ENCODE measurements at places on chromosomes 7 and 10.

- peak; percentile 66 for DNase-seq
These were observed 17.6 kb downstream of the DNAJB12 start for GRCh38 chr10:72337039-72337629.

- DNase-seq: no peak
These were observed 78.4 kb downstream of the PDE1C start for GRCh38 chr7:31991846-31992245.

DNA sequence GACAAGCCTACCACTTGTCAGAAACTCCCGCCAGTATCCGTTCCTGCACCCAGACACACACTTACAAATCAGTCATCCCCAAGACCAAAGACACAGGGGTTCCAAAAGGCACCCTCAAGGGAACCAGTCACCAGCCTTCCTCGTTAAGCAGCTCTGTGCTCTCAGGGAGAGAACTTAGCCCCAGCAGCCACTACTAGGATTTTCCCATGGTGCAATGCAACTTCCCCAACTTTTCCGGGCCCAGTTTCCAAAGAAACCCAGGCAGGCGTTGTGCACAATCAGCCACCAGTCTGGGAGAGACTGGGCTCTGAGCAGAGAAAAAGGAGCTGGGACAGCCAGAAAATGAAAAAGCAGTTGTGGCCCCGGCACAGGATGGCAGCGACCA, 1.2 kb downstream of the DLG5 start:
- DNase-seq: no peak

DNA sequence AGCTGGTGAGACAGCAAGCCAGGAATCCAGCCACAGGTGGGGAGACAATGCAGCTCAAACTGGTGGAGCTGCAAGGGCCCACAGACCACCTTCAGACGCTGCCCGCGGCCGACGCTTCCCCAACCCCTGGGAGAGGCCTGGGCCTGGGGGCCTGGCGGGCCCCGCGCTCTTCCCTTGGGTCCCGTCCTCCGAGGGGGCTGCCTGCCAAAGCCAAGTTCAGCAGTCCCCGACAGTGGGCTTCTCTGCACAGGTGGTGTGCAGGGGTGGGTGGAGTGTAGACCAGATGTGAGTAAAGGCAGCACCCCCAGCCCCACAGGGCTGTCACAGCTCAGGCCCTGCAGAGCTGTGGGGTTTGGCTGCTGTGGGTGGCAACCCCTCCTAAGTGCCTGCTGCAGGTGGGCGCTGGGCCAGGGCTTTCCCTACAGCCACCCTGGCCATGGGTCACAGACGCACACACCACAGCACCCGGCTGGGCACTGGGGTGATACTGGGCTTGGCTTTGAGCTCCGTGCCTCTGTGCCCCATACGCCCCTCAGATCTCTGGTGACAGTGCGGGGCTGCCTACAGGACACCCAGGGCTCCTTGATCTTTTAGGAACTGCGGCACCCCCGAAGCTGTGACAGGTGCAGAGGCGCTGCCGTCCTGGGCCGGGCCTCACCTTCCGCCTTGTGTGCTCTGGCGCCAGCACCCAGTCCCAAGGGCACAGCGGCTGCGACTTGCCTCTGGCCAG, 20.5 kb downstream of the BNIP3 start:
- DNase-seq: no peak

GRCh38 chr10:78464856-78465267, 431.2 kb downstream of the RPS24 start:
- no peak for DNase-seq

DNA sequence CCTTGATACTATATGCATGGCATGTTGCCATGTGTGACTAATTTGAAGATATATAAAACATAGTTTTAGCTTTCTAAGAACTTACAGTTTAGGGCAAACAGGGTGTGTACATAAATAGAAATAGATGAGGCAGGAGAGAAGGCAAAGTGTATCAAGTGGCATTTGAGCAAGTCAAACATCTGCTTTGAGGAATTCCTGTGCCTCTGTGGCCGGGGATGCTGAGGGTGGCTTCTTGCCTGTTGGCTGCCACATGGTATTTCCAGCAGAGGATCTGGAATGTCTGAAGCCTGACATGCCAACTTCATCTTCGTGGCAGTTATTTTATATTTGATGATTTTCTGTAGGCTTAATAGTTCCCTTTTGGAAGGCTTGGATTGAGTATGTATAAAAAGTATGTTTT, 6.0 kb downstream of the SSBP1 start:
- no peak for DNase-seq

DNA sequence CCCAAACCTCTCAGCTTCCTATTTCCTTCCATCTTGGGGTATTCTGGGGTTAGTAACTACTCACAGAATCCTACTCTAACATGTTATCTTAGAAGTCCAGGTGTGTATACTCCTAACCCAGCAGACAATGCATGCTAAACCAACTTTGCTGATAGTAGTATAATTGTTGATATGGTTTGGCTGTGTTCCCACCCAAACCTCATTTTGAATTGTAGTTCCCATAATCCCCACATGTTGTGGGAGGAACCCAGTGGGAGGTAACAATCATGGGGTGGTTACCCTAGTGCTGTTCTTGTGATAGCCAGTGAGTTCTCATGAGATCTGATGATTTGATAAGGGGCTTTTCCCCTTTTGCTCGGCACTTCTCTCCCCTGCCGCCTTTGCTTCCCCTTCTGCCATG, 135.1 kb downstream of the CHRM2 start:
- DNase-seq: no peak

- DNase-seq: no peak
These were observed 62.1 kb upstream of the EFCAB10 start for GRCh38 chr7:105643384-105643783.

- no peak for DNase-seq
These were observed 45.2 kb downstream of the VPS41 start for GRCh38 chr7:38863601-38864291.

DNA sequence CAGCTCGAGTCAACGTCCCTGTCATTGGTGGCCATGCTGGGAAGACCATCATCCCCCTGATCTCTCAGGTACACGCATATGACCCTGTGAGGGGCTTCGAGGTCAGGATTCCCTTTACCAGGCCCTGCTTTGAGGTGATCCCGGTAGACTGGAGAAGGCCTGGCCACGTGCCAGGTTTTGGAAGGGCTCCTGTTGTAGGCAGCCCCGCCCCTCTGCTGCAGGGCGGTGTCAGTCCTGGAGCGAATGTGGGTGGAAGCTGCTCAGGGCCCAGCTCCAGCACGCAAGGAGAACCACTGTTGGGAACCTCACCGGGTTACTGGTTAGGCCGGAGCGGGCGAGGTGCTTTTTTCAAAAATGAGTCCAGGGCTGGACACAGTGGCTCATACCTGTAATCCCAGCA, 15.6 kb downstream of the MDH2 start:
- DNase-seq: no peak

- no peak for DNase-seq
These were observed 422.3 kb downstream of the DGKB start for GRCh38 chr7:14480281-14480680.

DNA sequence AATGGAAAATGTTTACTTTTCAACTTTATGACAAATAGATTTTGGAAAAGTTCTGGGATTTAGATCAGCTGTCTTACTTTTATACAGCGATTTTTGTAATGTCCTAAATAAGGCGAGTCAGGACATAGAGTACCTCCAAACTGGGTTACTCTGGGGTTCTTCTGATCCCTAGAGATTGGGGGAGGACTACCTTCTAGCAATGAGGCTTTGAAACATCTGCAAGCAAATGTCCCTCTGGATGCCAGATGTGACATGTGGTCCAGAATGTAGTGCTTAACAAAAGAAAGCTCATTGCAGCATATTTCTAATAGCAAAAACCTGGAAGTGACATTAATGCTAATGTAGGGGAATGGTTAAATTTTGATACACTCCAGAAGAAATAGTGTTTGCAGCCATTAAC, 36.1 kb downstream of the ABRAXAS2 start:
- no peak for DNase-seq

DNA sequence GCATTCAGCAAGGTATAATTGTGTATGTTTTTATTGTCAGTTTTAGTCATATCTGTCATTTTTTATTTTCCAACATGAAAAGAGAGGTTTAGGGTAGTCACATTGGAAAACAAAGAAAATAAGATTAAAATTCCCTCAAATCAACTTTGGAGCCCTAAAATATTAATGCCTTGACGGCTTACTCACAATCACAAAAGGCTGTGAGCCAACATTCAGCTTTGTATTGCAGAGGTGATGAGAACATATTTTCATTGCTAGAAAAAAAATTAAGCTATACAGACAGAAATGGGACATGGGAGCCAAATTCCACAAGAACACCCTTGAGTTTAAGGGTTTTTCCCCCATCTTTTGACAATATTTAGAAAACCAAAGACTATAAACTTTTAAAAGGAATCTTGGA, 30.2 kb downstream of the CALD1 start:
- no peak for DNase-seq

DNA sequence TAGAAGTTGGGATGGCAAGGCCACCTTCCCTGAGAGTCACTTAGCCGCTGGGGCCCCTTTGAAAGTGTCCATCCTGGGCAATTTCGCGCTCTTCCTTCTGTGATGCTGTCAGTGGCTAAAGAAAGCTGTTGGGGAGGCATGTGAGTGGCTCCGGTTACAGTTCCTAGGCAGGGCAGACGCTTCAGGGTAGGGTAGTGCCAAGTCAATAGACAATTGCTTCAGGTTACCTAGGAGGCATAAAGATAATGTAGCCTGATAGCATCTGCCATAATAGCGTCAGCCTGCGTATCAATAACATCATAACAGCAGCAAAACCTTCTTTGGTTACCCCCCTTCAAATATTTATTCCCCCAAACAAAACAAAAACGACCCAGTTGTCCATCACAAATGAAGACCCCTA, at the start of gene FAM107B:
TSS of gene FAM107B (minus strand) at position 101 of the 400 bp plus-strand sequence. CDS start 234 bp downstream, outside the sequence.
- no peak for DNase-seq

- no peak for DNase-seq
These were observed 65.5 kb upstream of the SH2B2 start for GRCh38 chr7:102220960-102221800.

- no peak for DNase-seq
These were observed 25.3 kb downstream of the IKZF1 start for GRCh38 chr7:50329775-50330174.

DNA sequence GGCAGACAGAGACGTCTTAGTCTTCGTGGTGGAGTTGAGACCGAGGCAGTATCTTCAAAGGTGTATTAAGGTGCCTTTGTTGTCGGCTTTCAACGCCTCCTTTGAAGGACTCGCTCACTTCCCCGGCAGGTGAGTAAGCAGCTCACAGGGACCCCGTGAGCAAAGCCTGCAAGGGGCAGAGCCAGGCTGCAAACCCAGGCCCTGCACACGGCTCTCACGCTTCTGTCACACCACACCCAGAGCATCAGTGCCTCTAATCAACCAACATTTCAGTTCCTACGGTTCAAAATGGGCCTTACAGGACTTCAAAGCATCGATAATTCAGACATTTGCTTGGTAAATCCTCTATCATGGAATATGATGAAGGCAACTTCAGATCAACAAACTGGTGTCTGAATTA, 64.8 kb upstream of the INSIG1 start:
- no peak for DNase-seq

GRCh38 chr7:137069249-137069963, 201.0 kb downstream of the CHRM2 start:
- no peak for DNase-seq

DNA sequence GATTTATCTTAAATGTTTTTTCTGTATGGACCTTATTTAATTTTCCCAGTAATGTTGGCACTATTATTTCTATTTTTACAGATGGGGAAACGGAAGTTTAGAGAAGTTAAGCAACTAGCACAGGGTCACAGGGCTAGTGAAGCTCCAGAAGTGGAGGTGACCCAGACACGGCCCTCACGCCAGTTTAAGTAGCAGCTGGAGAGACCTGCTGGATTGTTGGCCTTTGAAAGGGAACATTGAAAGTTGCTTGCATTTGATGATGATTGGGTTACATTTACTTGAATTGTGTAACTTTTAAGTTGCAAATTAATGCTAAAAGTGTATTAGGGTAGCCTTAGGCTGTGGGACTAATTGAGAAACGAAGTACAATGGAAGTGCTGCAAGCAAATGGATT, 25.6 kb downstream of the CDK14 start:
- DNase-seq: no peak

DNA sequence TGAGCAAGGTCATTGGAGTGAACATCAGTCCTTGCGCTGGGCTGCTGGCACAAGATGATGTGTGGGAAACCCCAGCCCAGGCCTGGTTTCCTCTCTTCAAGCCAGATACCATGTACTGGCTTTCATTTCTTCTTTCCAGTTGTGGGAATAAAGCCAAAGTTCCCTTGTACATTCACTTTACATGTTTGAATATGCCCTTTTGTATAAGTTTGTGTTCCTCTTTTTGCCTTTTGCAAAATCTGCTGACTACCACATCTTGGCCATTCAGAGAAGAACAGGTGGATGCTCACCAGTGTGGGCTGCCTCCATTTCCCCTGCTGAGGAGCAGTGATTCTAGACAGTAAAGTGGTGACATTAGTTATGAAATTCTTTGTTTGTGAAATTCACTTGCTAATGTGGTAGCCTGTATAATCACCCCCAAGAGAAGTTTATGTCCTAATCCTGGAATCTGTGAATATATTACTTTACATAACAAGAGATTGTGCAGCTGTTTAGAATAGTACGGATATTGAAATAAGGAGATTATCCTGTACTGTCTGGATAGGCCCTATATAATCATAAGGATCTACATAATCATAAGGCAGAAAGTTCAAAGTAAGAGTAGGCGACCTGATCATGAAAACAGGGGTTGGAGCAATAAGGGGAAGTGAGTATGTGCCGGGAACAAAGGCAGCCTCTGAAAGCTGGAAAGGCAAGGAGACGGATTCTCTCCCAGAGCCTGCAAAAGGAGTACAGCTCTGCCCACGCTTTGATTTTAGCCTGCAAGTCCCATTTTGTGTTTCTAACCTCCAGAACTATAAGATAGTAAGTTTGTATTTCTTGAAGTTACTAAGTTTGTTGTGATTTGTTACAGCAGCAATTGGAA, 18.8 kb upstream of the AOAH start:
- DNase-seq: no peak

GRCh38 chr10:61363006-61363405, 90.2 kb downstream of the TMEM26 start:
- DNase-seq: no peak

GRCh38 chr10:26981232-26981824, 119.0 kb downstream of the ANKRD26 start:
- DNase-seq: no peak

DNA sequence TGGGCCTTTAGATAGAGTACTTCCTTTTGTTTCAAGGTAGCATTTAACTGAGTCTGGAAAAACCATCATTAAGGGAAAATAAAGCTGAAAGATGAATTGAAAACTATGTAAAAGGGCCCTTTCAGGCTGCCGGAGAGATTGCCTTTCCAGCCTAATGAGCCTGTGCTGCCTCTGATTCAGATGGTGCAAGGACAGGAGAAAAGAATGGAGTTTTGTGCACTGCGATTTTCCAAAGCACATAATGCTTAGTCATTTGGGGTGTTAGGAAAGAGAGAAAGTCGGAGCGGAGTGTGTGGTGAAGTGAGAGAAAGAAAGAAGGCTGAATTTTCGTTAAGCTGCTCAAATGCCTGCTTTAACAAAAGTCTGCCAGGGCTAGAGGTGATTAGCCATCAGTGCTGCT, 259.7 kb downstream of the PAXIP1 start:
- DNase-seq: no peak
